ENCODE measurements at places on chromosomes 1 and 21.

DNA sequence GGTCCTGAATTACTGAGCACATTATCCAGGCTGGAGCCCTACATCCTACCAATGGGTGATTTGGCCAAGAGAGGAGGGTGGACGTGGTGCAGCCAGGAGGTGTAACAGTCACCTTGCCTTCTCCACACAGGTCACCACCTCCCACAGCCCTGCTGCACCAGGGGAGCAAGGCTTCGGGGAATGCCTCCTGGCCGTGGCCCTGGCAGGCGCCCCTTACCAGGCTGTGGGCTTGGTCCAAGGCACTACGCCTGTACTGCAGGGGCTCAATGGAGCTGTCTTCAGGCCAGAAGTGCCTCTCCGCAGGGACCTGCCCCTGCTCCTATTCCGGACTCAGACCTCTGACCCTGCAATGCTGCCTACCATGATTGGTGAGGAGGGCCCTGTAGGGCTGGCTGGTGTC is 26.0 kb downstream of the HMGCS2 start:
- DNase-seq = no peak

GRCh38 chr1:243268751-243269460 is 13.1 kb downstream of the SDCCAG8 start:
- no peak for DNase-seq

- peak; percentile 48 for DNase-seq
These were observed 5.3 kb downstream of the COL18A1 start for GRCh38 chr21:45410151-45410864.

DNA sequence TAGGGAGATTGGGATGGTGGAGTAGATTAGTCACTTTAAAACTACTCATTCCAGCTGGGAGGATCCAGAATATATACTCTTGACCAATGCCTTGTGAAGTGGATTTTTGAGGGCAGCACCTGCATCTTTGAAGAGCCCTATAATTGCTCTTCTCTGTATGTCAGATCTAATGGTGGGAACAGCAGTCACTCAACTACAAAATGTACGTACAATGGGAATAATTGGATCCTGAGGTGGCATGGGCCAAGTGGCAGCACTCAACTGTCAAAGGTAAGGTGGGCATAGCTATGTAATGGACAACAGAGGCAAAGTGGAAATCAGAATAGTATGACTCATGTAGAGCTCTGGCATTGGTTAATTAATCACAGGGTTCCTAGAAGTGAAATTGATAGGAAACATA is 51.6 kb upstream of the KIAA0040 start:
- no peak for DNase-seq

DNA sequence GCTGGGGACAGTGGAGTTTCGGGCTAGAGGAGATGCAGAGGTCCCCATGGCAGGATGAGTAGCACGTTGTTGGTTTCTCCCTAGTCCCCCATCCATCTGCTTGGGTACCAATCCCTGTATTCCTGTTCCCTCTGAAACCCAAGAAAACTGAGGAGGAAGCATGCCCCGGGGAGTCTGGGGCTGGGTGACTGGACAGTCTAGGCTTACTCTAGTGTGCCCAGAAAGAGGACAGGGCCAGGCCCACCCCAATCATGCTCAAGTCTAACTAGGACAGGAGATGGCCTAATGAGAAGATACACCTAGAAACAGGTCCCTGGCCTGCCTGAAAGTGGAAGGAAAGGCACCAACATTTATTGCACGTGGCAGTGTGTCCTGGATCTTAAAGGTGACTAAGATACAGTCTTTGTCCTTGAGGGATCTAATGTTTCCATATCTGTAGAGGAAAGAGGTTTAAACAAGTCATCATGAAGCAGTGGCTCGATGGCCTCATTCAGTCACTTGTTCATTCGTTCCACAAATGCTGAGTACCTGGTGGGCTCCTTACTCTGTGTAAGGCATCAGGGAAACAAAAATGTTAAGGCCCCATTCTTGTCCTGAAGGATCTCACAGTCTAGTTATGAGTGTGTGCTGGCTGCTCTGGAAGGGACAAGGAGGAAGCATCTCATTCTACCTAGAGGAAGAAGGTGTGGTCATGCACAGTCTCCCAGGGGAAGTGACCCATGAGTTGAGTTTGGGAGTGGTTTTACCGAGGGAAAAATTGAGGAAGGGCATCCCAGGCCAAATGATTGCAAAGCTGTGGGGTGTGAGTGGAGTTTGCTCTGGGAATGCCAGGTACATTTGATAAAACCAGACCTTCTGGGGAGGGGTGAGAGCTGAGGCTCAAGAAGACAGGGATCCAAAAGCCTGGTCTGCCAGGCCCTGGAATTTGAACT is 10.0 kb downstream of the CDK18 start:
- no peak for DNase-seq

DNA sequence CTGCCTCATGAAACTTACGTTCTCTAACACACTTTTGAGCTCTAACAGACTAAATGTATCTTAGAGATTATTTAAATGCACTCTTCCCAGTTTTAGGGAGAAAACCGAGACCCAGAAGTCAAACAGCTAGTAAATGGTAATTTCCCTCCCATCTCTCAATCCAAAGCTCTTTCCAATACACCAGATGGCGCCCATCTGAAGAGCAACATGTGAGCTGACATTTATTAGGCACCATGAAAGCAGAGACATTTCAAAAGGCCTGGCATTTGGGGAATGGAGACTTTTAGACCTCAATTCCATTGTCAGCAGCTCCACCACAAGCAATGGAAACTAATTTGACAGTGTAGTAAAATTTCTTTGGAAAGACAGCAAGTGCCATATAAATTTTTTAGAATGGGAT is 191.4 kb downstream of the DAB1 start:
- no peak for DNase-seq

DNA sequence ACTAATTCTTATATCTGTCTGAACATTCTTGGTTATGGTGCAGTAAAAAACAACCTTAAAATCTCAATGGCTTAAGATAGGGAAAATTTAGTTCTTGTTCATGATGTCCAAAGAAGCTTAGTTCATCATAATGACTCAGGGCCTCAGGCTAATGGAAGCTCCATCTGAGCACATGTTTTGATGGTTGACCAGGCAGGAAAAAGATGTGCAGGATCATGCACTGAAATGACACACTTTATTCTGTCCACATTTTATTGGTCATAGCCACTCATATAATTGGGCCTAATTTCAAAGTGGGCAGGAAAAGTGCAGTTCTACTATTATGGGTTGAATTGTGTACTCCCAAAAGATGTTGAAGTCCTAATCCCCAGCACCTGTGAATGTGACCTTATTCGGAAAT is 198.2 kb downstream of the CENPF start:
- DNase-seq = no peak

- DNase-seq = no peak
These were observed 1.9 kb downstream of the MTFR1L start for GRCh38 chr1:25821630-25822091.

GRCh38 chr1:232178191-232178590 is 451.7 kb downstream of the SIPA1L2 start:
- DNase-seq = no peak

DNA sequence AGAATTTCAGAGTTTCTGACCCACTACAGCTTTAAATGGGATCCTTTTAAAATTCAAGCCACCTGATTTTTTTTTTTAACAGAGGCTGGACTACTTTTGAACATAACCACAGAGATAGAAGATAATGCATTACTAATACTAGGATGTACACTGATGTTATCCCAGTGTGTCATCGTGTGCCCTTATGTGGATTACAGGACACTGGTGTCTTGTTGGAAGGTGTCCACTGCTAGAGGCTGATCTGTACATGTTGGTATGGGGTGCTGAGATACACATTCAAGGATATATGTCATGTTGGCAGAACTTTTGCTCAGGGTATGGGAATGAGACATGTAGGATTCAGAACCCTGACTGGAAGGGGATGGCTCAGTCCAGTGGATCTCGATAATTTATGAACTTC is 56.3 kb downstream of the INAVA start:
- no peak for DNase-seq

Measured in mucosa of descending colon (tissue), 3 donors.